Panc1 (cell line): ENCODE measurements at places on chromosomes 12 and 14. TPM values are rescaled to one million over a fixed set of nuclear protein-coding genes. Genes with fewer than 3 reads are reported as not detected.

GRCh38 chr14:49164074-49164473, 422.1 kb downstream of the RPS29 start:
- DNase-seq: no peak

DNA sequence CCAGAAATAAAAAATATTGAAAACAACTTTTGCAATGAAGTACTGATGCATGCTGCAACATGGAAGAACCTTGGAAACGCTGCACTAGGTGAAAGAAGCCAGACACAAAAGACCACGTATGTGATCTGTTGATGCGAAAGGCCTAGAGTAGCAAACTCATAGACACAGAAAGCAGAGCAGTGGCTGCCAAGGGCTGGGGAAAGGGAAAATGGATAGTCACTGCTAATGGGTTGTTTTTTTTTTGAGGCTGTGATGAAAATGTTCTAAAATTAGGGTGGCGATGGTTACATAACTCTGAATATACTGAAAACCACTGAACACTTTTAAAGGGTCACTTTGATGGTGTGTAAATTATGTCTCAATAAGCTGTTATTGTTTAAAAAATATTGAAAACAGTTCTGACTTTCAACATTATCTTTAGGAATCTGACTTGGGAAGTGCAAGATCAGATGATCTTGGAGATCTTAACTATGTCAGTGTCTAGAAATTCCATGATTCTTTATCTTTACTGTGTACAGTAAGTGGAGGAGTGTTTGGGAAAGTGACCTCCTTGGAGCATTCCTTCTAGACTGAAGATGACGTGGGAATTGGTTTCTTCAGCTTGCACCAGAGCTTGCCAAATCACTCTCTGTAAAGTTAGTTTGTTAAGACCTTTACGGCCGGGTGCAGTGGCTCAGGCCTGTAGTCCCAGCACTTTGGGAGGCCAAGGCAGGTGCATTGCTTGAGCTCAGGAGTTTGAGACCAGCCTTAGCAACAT, 12.4 kb downstream of the MLXIP start:
- no peak for DNase-seq

DNA sequence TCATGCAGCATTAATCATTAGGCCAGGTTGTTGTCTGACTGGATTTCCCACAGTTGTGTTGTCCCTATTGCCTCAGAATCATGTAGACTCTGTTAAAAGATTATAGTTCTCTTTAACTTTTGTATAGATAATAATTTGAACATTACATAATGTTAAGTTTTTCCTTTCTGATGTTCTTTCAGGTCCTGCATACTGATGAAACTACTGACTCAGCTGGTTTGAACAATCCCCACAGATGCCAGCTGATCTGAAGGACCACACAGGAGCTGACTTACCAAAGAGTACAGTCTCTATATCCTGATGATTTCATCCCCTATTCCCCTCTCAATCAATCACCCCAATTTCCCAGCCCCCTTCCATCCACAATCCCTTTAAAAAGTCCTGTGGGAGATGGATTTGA, 341.2 kb upstream of the MGAT4C start:
- DNase-seq: no peak

DNA sequence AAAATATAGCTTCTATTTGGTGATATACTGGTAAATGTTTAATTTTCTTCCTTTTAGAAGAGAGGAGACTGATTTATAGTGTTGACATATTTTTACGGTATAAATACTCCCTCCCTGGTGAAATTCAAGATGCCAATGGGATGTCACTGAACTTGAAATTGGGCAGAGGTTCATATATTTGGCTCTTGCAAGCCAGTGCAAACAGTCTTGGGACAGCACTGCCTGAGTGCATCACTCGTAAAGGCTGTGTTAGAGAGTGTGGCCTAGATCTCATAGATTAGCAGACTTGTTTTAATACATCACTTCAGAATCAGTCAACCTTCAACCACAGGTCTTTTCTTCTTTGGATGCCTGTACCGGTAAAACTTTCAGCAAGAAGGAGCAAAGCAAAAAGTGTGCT, 681.0 kb downstream of the NRXN3 start:
- no peak for DNase-seq

DNA sequence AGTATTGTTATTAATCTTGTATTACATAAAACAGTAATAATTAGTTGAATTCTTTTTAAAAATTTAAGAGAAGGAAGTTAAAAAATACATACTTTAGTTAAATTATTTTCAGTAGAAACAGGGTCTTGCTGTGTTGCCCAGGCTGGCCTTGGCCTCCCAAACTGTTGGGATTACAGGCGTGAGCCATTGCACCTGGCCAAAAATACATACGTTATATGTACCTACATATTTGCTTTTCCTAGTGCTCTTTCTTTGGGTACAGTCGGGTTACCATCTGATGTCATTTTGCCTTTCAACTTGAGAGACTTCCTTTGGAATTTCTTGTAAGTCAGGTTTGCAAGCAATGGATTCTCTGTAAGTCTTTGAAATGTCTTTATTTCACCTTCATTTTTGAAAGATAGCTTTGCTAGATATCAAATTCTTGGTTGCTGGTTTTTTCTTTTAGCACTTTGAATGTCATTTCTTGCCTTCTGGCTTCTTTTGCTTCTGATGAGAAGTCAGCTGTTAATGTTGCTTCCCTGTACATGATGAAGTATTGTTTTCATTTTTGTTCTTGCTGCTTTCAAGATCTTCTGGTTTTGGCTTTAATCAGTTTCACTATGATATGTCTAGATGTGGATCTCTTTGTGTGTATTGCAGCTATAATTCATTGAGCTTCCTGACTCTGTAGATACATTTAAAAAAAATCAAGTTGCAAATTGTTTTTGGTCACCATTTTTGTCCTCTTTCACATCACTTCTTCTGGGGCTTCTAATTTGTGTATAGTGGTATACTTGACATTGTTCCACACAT, 84.4 kb downstream of the SPATS2 start:
- DNase-seq: no peak

DNA sequence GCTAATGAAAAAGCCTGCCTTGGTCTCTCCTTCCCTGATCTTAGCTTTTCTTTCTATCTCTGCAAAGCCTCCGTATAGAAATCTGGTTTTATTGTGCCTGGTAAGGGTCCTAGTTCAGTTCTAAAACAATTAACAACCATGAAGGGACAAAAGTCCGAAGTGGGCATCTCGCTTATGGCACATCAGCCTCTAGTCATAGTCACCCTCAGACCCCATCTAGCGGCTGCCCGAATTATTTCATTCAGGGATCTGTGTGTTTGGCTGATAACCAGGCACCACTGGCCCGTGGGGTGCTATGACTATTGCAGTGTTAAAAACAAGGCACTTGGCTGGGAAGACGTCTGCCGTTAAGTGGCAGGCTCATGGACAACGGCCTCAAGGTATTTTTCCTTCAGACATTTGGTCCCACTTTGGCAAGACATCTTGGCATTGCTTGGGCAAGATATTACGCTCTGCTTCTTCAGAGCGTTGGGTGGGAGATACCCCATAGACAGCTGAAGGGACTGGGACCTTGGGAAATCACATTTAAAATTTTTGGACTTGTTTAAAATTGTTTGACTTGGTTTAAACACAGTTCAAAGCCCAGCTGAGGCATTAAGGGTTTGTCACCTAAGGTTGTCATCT, 87.1 kb downstream of the SINHCAF start:
- no peak for DNase-seq

DNA sequence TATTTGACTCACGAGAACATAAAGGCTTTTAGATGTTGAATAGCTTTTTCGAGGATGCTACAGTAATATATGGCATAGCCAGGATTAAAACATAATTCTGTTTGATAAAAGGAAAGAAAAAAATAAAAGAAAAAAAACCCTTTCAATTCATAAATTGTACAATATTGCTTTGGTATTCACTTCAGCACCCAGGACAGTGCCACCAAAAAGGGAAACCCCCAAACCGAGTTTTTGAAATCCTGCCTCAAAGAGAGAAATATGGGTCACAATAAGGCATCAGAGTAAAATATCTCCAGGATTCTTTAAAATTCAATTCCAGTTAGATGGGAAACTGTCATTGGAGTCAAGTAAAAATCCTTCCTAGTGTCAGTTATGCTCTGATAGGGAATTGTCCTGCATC, 551.2 kb upstream of the SEL1L start:
- DNase-seq: no peak

GRCh38 chr12:15118955-15119354, 102.3 kb downstream of the RERG start:
- DNase-seq: no peak

DNA sequence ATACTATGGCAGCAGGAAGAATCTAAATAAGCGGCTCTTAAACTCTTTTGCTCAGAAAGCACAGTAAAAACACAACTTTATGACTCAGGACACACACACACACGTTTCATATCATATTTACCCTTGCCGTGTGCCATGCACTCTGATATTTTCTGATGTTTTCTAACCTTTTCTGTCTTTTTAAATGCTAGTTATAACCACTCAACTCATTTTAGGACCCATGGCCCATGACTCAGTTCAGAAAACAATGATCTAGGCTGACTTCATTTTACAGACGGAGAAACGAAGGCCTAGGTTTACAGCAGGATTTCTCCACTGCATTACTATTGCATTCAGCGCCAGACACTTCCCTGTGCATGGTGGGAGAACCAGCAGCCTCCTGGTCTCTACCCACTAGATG, 9.1 kb downstream of the VWF start:
- no peak for DNase-seq

DNA sequence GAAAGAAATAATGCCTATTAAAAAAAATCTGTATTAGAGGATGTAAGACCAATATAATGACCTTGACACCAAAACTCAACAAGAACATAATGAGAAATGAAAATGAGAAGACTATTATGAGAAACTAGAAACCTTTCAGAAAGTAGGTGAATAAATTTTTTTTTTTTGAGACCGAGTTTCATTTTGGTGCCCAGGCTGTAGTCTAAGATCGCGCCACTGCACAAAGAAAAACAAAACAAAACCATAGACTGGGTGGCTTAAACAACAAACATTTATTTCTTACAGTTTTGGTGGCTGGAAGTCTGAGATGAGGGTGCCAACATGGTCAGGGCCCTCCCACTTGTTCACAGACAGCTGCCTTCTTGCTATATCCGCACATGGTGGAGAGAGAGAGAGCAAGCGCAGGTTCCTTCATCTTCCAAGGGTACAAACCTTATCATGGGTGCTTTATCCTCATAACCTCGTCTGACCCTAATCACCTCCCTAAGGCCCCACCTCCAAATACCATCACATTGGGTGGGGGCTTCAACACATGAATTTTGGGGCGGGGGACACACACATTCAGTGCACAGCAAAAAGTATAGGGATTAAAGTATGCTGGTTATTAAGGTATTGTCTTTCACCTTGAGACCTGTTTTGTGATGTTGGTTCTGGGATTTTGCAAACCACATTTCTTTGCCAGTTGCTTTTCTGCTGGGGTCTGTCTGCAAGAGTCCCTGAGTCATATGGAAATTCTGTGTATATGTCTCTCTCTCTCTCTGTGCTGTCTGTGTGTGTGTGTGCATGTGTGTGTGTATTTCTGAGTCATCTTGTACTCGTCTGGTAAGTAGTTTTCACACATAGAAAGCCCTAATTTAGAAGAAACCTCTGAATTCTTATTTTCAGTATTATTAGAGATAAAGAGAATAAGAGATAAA, 26.2 kb downstream of the ZCRB1 start:
- no peak for DNase-seq

- DNase-seq: no peak
These were observed 12.6 kb downstream of the GPRC5A start for GRCh38 chr12:12903642-12904609.

DNA sequence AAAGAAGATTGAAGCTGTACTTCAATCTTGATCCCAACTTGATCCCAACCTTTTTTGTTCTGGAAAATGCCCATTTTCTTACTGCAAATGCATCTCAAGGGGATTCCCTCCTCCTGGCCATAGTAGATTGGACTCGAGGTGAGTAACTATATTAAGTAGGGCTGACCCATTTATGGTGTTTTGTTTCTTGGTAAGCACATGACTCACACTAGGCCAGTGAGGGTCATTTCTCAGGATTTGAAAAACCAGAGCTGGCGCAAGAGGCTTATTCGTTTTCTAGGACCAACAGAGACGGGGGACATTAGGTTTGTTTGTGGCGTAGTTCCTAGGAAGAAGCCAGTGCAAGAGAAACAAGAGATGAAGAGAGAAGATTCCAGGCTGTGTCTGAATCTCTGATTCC, 51.4 kb downstream of the MRPL42 start:
- DNase-seq: no peak

- no peak for DNase-seq
These were observed 9.8 kb upstream of the ARF6 start for GRCh38 chr14:49882826-49883694.

GRCh38 chr14:90458536-90458935, 61.7 kb downstream of the CALM1 start:
- no peak for DNase-seq

GRCh38 chr14:83714151-83714550, 1815.8 kb upstream of the FLRT2 start:
- no peak for DNase-seq

GRCh38 chr14:92698393-92698792, 50.0 kb downstream of the LGMN start:
- no peak for DNase-seq

- DNase-seq: no peak
These were observed 1.7 kb upstream of the SPATS2 start for GRCh38 chr12:49365542-49365941.

GRCh38 chr14:58873228-58873953, 235.6 kb downstream of the DACT1 start:
- DNase-seq: no peak

PAPLN gene
- 22.2 TPM for total RNA-seq

RABGGTA gene
- 30.9 TPM for total RNA-seq

MYO1H gene
- total RNA-seq: not detected

NCAPD2 gene
- total RNA-seq: 80.3 TPM

B4GALNT1 gene
- total RNA-seq: 48.6 TPM

GPR65 gene
- not detected for total RNA-seq

PARPBP gene
- total RNA-seq: 14.3 TPM

CLEC4C gene
- total RNA-seq: not detected

RNASE11 gene
- total RNA-seq: not detected

SLC4A8 gene
- total RNA-seq: 18.8 TPM
